Activated naive CD8-positive, alpha-beta T cell treated with anti-CD3 and anti-CD28 coated beads for 36 hours (primary cell): ENCODE measurements at places on chromosomes 3 and 15.

DNA sequence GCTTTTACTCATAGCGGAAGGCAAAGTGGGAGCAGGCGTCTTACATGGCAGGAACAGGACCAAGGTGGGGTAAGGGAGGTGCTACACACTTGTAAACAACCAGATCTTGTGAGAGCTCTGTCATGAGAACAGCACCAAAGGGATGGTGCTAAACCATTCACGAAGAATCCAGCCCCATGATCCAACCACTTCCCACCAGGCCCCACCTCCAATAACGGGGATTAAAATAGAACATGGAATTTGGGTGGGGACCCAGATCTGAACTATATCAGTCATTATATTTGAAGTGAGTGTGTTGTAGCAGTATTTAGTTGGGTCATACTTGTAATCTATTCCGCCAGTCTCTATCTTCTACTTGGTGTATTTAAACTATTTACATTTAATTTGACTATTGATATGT lies 190.9 kb downstream of the RPLP1 start:
- DNase-seq, result no peak

GRCh38 chr3:126116526-126116925 lies 32.6 kb upstream of the SLC41A3 start:
- no peak for DNase-seq

DNA sequence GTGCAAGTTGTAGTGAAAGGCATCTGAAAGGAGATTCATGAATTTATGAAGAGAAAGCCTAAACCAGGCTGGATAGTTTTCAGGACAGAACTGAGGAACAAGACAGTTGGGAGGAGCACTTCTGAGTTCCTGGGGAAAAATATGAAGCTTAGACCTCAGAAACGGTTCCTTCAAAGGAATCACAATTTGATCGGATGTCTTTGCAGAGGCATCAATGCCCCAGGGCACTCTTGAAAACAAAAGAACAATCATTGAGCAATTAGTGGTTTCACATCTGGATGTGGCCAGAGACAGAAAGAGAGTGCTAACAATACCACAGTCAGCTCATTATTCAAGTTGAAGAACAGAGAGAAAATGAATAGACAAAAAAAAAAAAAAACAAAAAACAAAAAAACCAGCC lies 86.2 kb downstream of the KLF13 start:
- DNase-seq, result no peak

GRCh38 chr3:152642658-152643057 lies 192.3 kb upstream of the P2RY1 start:
- no peak for DNase-seq

GRCh38 chr15:57012556-57012955 lies 94.1 kb downstream of the TCF12 start:
- no peak for DNase-seq

DNA sequence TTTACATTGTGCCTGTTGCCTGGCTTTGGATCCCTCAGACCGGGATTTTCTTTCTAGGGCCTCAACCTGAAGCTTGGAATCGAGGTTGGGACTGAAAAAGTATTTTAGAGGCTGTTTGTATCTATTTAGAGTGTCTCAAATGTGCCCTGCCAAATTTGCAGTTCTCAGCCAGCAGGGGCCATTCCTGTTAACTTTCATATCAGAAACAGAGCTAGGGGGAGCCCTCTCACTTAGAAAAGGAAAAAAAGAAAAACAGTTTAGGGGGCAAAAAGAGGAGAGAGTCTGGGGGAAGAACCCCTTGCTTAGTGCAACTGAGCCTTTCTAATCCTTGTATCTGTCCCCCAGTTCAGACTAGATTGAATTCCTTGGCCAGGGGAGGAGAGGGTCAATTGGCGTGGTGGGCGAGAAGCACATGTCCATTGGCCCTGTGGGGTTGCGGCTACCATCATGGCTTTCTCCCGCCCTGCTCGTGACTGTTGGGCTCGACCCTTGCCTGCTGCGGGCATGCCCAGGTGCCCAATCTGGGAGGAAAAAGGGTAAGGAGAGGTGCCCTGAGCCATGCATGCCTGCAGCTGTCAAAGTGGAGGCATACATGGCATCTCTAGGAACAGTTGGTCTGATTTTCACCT lies 101.6 kb downstream of the CFAP44 start:
- no peak for DNase-seq

DNA sequence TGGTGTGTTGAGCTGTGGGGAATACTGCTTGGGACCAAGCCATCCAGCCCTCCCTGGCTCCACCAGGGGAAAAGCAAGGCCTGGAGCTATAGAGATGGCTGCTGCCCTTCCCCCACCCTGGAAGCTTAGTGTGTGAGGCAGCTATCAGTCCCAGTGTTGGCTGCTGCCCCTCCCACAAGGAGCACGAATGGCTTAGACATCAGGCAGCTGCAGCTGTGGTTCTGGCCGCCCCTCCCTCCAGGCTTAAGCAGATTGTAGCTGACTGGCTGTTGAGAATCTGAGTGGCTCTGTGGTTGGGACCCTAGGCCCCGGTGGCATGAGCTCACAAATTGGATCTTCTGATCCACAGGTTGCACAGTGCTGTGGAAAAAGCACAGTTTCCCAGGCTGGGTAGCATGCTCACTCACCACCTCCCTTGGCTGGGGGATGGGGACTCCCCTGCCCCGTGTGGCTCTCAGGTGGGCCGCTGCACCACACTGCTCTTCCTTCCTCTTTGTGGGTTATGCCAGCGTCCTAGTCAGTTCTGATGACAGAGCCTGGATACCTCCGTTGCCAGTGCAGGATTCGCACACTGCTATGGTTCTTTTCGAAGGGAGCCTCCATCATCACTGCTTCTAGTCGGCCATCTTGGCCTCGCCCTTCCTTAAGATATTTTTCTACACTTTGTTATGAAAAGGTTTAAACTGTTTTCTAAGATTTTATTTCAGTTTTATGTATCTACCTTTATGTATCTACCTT lies 21.2 kb upstream of the SUCNR1 start:
- DNase-seq, result no peak

GRCh38 chr3:64438812-64439211 lies 213.5 kb upstream of the PRICKLE2 start:
- DNase-seq, result no peak

- no peak for DNase-seq
Measured at GRCh38 chr15:101016581-101016980, 97.4 kb downstream of the LRRK1 start.

DNA sequence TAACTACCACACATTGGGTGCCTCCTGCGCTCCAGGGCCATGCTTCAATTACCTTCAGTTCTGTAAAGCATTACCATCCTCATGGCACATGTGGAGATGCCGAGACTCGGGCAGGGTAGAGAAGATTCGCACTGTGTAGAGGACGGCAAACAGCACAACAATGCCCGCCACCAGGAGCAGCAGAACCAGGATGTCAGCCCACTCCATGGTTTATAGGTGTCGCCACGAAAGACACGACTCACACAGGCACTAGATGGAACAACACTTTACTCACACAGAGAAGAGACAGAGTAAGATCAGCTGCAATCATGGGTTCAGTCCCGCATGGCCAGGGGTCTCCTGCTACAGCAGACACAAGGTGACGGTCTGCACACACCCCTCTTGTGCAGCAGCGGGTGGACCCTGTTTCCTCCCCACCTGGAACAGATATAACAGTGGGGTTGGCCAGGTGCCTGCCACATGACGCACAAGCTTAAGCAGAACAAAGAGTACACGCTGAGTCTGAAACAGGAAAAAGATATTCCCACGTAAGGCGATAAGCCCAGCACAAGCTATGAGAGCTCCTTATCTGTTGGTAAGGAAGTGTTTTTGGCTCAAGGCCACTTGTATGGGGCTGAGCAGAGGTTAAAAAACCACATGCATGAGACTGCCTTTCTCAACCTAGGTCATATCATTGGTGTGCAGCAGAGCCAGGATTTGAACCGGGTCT lies 2.5 kb upstream of the TBC1D21 start:
- DNase-seq, result no peak

DNA sequence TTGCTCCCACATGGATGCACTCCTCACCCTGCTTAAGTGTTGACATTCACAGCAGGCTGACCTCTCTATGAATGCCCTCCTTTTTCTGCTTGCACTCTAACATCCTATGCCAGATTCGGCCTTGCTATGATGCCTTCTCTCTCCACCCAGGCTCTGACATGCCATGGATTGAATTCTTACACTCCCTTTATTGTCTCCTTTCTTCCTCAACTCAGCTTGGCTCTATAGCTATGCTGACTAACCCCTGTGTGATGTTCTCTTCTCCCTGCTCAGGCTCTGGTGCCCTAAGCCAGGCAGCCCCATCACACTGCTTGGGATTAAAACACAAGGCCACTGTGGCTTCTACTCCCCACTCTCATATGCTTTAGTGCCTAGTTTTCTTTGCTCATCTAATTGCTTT lies 563.7 kb downstream of the NSUN3 start:
- DNase-seq, result no peak

DNA sequence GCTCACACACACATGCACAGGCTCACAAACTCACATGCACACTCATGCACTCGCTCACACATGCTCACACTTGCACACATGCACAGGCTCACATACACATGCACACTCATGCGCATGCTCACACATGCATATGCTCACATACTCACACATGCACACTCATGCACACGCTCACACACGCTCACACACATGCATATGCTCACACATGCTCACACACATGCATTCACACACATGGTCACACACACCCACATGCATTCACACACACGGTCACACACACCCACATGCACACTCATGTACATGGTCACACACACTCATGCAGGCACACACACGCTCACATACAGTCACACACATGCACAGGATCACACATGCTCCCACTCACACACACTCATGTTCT lies 132.8 kb upstream of the SMAD3 start:
- DNase-seq, result no peak

GRCh38 chr3:136664771-136665170 lies 87.4 kb downstream of the STAG1 start:
- no peak for DNase-seq

- no peak for DNase-seq
Measured at GRCh38 chr15:57165992-57166391, 210.3 kb upstream of the CGNL1 start.

- DNase-seq, result no peak
Measured at GRCh38 chr3:133939463-133939835, 43.8 kb upstream of the RAB6B start.

GRCh38 chr3:149120051-149120972 lies 9.1 kb upstream of the HPS3 start:
- DNase-seq, result no peak

DNA sequence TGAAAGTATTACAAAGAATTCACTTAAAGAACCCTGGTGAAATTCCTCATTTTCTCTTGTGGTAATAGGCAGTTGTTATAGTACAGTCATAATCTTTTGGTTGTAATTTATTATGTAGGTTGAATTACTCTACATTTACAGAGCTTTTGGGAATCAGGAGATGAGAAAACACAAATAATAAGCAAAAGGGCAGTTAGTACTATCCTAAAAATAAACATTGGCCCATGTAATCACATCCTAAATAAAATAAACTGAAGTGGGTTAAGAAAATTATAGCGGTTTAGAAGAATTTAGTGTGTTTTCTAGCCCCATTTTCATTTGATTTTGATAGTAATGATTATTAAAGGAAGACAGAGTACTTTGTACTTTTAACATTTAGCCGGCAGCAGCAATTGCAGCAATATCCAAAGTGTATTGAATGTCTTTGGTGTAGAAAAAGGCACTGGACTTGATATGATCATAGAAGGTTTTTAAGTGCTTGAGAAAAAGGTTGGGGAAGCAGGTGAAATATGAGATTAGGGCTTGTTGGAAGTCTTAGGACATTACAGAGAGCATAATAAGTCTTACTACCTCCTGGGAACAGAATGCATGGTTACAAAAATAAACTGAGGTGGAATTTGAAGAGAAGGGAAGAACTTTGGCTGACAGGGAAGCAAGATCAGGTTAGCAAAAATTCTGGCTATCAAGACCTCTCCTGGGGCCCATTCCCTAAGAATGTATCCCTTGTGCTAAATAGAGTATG lies 79.9 kb downstream of the MBNL1 start:
- DNase-seq, result no peak

GRCh38 chr3:184335661-184336546 lies 1.5 kb upstream of the FAM131A start:
- peak; percentile 88 for DNase-seq

- no peak for DNase-seq
Measured at GRCh38 chr3:52859686-52860423, 25.0 kb upstream of the MUSTN1 start.

- DNase-seq, result peak; percentile 60
Measured at GRCh38 chr3:32420126-32421038, 28.7 kb downstream of the CMTM7 start.

GRCh38 chr3:51819709-51820406 lies 40.8 kb upstream of the IQCF6 start:
- DNase-seq, result peak; percentile 29

DNA sequence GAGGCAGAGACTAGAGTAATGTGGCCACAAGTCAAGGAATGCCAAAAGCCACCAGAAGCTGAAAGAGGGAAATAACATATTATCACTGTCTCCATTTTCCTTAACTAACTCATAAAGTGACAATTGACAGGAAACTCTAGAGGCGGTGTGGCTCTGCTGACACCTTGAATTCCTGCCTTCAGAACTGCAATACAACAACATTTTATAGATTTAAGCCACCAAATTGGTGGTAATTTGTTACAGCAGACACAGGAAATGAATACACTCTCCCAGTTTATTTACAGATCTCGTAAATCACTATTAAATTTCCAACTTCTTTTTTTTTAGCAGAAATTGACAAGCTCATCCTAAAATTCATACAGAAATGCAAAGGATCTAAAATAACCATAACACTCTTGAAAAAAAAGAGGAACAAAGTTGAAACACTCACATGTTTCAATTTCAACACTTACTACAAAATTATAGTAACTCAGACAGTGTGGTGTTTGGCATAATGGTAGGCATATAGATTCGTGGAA lies 449.9 kb downstream of the OTOL1 start:
- no peak for DNase-seq

- no peak for DNase-seq
Measured at GRCh38 chr15:89975482-89976245, 25.5 kb upstream of the ZNF710 start.

GRCh38 chr3:20054549-20054987 lies 14.3 kb downstream of the KAT2B start:
- peak; percentile 71 for DNase-seq

DNA sequence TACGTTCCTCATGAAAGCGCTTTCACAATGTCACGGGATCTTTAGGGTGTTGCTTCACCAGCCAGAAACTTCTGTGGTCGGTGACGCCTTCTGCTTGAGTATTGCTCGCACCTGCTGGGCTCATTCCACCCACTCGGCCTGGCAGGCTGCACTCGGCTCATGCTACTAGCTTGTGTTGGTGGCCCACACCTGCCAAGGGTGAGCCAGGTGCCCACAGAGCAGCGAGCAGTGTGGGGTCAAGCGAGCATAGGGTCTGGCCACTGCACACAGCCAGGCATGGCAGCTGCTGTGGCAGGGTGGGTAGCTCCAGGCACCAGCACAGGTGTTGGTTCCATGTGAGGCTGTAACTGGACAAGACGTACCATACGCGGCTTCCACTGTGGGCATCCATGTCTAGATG lies 202.9 kb upstream of the CADM2 start:
- DNase-seq, result no peak

DNA sequence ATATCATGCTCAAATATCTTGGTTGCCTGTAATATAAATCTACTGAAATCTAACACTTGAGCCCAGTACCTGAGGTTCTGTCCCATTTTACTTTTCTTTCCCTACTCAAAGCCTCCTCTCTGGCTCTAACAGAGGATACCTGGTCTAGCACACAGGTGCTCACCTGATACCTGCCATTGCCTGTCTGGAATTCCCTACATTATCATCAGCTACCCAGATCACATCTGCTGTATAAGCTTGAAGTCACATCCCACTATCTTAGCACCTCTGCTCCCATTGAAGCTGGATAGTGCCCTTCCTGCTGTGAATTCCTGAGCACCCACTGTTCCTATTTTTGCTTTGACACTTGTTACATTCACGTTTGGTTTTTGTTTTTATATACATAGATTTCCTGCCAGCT lies 30.5 kb downstream of the GYG1 start:
- no peak for DNase-seq
